Activated naive CD4-positive, alpha-beta T cell treated with anti-CD3 and anti-CD28 coated beads, Interleukin-2, amount 50 U/mL, for 72 hours (primary cell): ENCODE measurements at places on chromosomes 1 and 21. TPM values are rescaled to one million over a fixed set of nuclear protein-coding genes. Genes with fewer than 3 reads are reported as not detected.

- DNase-seq, result no peak
Measured at GRCh38 chr1:178871551-178872320, 859 bp upstream of the ANGPTL1 start.

DNA sequence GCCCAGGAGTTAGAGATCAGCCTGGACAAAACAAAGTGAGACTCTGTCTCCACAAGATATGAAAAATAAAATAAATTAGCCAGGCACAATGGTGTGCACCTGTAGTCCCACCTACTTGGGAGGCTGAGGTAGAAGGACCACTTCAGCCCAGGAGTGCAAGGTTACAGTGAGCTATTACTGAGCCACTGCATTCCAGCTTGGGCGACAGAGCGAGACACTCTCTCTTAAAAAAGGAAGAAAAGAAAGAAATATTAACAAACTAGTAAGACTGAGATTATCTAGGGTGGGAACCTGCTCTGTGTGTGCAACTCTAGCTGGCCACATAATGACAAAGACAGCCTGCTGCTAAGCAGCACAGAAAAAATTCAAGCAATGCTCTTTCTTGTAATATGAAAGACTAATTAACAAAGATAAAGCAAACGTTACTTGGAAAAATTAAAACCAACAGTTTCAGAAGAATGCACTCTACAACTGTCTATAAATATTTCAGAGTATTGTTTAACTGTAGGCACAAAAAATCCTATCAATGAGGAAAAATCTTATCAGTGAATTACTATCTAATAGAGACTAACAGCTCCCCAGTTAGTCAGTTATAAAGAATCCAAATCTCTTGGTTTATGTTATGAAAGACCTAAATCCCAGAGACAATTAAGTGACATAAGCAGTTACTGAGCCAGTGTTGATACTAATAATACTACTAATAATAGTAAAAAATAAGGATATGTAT is 74.5 kb downstream of the ENAH start:
- no peak for DNase-seq

- no peak for DNase-seq
Measured at GRCh38 chr1:48249868-48250267, 27.4 kb downstream of the SLC5A9 start.

DNA sequence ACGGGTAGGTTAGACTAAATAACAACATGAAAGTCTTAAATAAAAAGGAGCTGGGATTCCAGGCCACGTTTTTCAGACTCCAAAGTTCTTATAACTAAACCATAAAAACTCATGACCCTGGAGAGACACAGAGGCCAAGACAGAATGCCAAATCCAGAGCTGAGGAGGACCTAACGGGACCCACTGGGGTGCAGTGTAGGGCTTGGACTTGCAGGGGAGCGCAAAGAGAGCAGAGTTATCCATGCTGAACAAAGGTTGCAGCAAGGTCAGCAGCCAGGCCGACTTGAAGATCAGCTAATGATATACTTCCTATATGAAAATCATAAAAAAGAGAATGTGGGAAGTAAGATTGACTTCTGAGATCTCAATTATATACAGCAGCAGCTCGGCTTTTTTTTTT is 237.1 kb downstream of the TM2D1 start:
- no peak for DNase-seq

SELENBP1 gene
- not detected for total RNA-seq

GRCh38 chr1:161285521-161285920 is 24.2 kb downstream of the MPZ start:
- DNase-seq, result no peak

MTMR11 gene
- total RNA-seq, result 2.3 TPM

DNA sequence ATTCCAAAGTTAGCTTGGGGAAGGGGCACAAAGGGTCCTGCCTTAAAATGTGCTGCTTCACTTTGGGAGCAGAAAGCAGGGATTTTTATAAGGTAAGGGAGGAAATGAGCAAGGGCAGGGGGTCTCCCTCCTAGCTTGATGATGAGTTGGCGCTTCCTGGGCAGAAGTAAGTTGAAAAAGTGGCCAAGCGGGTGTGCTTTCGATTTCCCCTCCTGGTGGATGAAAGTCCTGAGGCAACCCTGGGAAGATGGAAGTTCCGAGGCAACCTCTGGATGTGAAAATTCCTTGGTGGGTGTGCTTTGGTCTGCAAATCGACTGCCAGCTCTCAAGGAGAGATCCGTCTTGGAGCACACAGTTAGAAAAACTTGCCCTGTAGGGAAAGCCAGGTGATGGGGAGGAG is 41.7 kb upstream of the CD2 start:
- no peak for DNase-seq

OR2T29 gene
- not detected for total RNA-seq

DNA sequence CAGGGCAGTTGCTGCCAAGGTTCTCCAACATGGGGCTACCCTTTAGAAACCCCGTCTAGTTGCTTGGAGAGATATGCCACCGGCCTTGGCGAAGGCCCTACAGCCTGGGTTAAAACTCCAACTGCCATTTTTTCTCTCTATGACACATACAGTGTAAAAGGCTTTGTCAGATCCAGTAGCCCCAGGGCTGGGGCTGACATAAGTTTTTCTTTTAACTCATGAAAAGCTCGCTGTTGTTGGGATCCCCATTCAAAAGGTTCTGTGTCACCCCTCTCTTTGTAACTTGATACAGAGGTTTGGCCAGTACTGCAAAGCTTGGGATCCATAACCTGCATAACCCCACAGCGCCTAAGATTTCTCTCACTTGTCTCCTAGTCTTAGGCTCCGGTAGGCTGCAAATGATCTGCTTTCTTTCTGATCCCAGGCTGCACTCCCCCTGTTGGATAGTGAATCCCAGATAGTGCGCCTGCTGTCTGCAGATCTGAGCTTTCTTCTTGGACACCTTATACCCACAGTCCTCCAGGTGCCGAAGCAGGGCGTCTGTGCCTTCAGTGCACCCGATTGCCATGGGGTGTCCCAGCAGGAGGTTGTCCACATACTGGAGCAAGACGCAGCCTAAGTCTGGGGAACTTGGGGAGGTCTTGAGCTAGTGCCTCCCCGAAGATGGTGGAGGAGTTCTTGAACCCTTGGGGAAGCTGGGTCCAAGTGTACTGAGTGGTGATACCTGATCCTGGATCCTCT is 406.2 kb downstream of the TGFB2 start:
- DNase-seq, result no peak

HLX gene
- 1.9 TPM for total RNA-seq

DNA sequence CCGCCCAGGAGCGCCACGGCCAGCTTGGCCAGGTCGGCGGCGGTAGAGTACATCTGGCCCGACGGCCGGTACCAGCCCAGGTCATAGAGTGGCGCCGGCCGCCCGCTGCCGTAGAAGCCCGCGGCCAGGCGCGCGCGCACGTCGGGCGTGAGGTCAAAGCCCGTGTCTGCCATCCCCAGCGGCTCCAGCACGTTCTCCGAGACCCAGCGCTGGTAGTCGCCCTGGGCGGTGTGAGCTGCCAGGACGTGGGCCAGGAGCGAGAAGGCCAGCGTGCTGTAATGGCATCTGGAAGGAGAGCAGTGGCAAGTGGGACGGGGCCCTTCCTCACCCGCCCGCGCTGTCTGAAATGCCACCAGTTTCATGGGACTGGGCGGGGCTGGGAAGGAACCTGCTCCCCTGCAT is 18.9 kb downstream of the LACTBL1 start:
- no peak for DNase-seq

PRELP gene
- 0.07 TPM for total RNA-seq

FAM72D gene
- total RNA-seq, result 32.4 TPM

GRCh38 chr21:38753557-38753971 is 52.2 kb upstream of the ETS2 start:
- DNase-seq, result no peak

ARTN gene
- total RNA-seq, result 0.25 TPM

DNA sequence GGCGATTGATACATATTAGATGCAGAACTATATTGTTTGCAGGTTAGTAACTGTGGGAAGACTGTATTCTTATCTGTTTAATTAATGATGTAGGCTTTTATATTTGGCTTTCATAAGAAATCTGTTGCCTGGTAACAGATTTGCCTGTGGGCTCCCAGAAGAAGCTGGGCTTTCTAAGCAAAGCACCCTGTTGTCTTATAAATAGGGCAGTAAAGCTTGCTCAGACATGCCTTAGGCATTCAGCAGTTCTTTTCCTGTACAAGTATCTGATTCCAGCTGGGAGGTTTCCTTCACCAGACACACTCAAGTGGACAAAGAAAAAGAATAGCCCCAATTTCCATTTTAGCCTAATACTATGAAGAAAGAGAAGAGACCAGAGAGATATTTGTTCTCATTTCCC is 524.0 kb downstream of the LRRIQ3 start:
- DNase-seq, result no peak

AUNIP gene
- total RNA-seq, result 10.6 TPM

SLC25A34 gene
- total RNA-seq, result 1.9 TPM

TTC13 gene
- total RNA-seq, result 12.6 TPM

CD247 gene
- 158 TPM for total RNA-seq

DNA sequence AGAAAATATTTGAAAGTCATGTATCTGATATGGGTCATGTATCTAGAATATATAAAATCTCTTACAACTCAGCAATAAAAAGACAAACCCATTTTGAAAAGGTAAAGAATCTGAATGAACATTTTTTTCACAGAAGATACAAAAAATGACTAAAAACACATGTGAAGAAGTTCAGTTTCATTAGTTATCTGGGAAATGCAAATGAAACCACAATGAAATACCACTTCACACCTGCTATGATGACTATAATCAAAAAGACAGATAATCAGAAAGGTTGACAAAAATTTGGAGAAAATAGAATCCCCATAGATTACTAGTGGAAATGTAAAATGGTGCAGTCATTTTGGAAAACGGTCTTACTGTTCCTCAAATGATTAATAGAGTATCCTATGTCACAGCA is 631.0 kb downstream of the MRPL39 start:
- DNase-seq, result no peak

- DNase-seq, result peak; percentile 71
Measured at GRCh38 chr1:184753608-184754475, 816 bp downstream of the EDEM3 start.

FCGR2B gene
- total RNA-seq, result not detected

DNA sequence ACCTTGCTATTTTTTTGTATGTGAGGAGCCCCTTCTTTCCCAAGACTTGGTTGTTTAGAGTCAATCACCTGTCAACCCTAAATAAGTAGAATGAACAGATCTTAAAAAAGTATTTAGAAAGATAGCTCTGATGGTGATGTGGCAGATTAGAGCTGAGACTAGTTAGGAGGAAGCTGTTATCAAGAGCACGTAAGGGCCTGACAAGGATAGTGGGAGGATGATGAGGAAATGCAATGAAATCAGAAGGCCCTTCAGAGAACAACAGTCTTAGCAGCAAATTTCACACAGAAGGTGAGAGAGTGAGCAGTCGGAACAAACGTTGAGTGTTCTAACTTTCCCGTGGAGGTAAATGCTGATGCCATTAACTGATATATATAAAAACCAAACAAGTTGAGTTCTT is 15.9 kb upstream of the S1PR1 start:
- DNase-seq, result no peak

- DNase-seq, result no peak
Measured at GRCh38 chr1:109214695-109215623, 1.2 kb downstream of the SARS1 start.

- DNase-seq, result no peak
Measured at GRCh38 chr1:28548318-28548717, 4.6 kb upstream of the TRNAU1AP start.

CCDC27 gene
- not detected for total RNA-seq

- DNase-seq, result no peak
Measured at GRCh38 chr1:52559875-52560274, 7.0 kb upstream of the TUT4 start.

DNA sequence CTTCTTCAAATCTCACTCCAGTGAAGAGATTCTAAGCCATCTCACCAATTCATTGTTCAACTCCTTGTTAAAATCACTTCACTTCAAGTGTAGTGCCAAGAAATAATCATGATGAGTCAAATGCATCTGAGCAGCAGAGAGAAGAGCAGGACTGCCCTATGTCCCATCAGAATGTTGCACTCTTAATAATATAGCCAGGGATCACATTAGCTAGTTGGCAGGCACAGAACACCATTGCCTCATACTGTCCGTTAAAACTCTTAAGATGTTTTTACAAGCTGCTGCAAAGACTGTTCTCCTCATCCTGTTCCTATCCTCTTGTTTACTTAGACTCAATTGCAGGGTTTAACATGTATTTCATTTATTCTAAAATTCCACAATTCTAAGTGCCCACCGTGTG is 432.9 kb downstream of the PLPP3 start:
- no peak for DNase-seq

TFF2 gene
- total RNA-seq, result not detected

- DNase-seq, result no peak
Measured at GRCh38 chr1:47972864-47973432, 24.2 kb downstream of the TRABD2B start.

SLC9C2 gene
- total RNA-seq, result not detected

DPT gene
- not detected for total RNA-seq

YOD1 gene
- total RNA-seq, result 23.4 TPM

FAM177B gene
- 0.53 TPM for total RNA-seq

DNA sequence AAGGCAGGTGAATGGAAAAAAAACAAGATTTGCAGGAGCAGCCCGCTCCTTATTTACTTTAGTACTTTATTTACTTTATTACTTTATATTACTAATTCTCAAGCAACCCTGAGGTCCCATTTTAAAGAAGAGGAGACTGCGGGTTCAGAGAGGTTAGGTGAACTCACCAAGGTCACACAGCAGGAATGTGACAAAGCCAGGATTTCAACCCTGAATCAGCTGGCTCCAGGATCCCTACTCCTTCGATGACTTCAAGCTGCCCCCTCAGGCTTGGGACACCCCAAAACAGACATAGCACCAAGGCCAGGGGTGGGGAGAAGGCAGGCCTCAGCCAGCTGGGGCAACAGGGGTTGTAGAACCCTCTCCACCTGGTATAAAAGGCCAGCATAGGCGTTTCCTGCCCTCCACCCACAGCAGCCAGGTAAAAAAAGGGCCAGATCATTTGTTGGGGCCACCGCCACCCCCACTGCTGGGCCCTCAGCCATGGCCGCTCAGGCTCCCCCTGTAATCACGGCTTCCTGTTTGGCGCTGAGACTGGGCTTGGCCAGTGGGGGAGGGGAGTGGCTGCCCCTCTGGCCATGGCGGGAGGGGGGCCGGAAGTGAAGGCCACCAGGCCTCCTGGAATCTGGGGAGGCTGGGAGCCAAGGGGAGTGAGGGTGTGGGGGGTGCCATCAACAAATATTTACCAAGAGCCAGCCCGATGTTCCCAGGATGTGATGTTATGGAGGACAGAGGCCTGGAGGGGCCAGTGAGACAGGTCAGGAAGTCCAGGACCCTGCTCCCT is 6.6 kb downstream of the SDC3 start:
- DNase-seq, result no peak

DNA sequence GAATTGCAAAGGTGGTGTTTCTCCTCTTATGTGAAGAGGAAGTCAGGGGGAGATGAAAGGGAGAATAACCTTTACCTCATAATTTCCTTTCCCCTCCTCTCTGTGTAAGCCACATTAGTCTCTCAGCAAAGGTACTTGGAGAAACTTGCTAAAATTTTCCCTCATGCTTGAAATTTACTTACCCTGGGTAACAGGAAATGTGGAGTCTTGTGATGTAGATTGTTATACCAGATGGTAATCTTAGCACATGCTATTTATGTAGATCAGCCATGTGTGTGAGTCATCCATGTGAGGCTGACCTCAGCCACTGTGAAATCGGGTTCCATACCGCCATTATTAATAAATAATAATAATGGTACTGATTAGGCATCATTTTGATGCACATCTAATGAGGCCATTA is 128.4 kb downstream of the TGFB2 start:
- no peak for DNase-seq

FAM72C gene
- total RNA-seq, result 30.6 TPM
